ENCODE measurements at places on chromosomes 6 and 20.

DNA sequence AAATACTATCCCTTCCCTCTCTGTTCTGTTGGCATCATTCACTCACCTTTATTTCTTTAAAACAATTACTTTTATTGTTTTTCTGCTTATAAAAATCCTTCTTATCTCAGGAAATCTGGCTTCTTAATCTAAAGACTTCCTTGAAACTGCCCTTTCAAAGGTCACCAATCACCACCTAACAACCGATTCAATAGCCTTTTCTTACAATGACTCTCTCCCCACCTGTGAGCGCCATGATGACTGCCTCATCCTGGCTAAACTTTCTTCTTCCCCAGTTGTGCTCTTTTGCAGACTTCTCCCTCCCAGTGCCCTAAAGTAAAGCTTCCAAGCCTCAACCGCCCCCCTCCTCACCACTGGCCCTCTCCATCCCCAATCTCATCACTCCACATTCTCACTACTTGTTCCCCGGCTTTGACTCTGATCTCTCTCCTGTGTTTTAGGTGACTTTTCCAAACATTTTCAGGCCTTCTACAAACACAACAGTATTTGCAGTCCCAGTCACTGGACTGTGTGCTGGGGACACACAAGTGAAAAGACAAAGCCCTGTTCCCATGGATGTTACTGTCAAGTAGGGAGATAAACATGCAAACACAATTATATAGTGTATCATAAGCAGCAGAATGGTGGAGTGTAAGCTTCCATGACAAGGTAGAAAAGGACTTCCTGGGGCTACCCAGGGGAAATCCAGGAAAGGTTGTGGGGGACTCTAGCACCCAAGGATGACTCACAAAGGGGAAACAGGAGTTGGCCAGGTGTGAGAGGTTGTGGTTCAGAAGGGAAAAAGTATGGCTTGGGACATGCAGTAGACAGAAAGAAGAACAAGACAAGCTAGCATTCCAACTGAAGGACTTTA lies 12.8 kb downstream of the NHSL1 start:
- no peak for DNase-seq

DNA sequence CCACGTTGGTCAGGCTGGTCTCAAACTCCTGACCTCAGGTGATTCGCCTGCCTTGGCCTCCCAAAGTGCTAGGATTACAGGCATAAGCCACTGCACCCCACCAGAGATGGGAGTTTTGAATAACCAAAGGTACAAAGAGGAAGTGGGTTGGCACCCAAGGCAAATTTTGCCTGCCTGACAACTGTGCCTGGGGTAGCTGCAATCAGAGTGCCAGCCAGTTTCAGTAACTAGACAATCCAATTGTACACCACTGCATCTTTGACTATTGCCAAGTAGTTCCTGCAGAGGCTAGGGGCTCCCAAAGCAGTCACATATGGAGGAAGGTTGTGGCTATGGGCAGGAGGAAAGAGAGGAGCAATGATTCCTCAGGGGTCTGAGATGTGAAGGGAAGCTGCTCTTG lies 16.6 kb downstream of the ZC3H12D start:
- DNase-seq = no peak

GRCh38 chr6:37943436-37944058 lies 124.0 kb downstream of the ZFAND3 start:
- DNase-seq = no peak

DNA sequence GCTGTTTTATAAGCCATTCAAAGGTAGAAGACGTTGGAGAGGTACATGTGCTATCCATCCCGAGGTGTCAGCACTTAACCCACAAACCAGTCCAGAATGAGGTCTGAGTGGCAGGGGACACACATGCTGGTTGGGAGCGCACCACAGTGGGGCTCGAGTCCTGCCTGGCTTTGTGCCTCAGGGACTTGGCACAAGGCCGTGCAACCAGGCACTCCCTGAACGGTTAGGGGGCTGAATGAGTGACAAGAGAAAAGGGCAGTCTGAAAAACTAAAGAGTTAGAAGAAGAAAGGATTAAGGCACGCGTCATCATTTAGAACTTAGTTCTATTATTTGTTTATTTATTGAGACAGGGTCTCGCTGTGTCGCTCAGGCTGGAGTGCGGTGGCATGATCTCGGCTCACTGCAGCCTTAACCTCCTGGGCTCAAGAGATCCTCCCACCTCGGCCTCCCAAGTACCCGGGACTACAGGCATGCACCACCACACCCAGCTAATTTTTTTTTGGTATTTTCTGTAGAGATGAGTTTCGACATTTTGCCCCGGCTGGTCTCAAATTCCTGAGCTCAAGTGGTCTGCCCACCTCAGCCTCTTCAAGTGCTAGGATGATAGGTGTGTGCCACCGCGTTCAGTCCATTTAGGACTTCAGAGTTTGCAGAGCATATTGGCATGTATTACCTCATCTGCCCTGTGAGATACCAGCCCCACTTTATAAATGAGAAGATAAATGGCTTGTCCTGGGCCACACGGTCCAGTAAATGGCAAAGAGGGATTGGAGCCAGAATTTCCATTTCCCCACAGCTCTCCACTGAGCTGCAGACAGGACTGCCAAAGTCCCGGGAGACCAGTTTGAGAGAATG lies 47.4 kb upstream of the IRF4 start:
- DNase-seq = no peak

- no peak for DNase-seq
These were observed 160.0 kb downstream of the PDE7B start for GRCh38 chr6:136011475-136011874.

- no peak for DNase-seq
These were observed 102.0 kb downstream of the BTBD3 start for GRCh38 chr20:12019715-12020114.

DNA sequence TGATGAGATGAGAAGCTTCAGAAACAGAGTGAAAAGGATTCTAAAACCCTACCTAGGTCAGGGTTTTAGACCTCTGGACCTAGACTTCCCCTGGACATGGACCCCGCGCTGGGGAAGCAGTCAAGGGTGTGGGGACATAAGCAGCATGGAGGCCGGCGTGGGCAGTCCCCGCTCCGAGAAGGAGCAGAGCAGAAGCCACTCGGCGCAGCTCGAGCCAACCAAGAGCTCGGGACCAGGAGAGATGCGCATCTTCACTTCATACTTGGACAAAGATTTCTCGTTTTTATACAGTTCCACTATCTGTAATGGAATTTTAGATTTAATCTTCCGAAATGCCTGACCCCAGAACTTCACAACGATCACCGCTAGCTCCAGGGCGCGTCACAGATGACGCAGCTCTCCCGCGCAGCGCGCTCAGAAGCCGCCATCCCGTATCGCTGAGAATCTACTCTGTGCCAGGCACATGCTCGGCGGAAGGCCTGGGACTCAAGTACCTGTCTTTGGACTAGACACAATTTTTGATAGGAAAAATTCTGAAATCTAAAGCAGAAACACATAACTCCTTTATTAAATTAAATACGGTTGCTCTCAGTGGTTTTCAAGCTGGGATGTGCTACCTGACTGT lies 60.3 kb downstream of the WDR27 start:
- no peak for DNase-seq

- DNase-seq = no peak
These were observed 33.4 kb upstream of the CCR6 start for GRCh38 chr6:167089243-167090142.

DNA sequence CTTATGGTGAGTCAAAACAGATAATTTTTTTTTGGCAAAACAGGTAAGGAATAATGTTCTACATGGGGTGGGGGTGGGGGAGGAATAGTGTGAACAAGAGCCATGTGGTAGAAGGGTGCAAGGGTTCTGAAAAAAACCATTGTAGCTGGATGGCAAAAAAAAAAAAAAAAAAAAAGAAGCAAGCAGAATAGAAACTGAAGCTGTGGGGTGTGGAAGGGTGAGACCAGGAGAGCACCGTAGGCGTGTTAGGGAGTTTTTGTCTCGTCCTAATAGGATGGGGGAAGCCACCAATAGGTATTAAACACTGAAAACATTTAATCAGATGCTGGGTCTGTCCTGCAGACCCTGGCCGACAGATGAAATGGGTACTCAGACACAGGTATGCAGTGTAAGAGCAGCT lies 110.1 kb downstream of the ADTRP start:
- no peak for DNase-seq

Data from putamen (tissue), 1 donor.